GM12891 (cell line): ENCODE measurements at places on chromosomes 1 and 21.

GRCh38 chr1:234712891-234713305, 102.9 kb upstream of the IRF2BP2 start:
- DNase-seq: no peak

GRCh38 chr1:22064751-22065402, 12.4 kb downstream of the CDC42 start:
- no peak for DNase-seq

- no peak for DNase-seq
Measured at GRCh38 chr1:37974567-37974966, 15.3 kb downstream of the SF3A3 start.

DNA sequence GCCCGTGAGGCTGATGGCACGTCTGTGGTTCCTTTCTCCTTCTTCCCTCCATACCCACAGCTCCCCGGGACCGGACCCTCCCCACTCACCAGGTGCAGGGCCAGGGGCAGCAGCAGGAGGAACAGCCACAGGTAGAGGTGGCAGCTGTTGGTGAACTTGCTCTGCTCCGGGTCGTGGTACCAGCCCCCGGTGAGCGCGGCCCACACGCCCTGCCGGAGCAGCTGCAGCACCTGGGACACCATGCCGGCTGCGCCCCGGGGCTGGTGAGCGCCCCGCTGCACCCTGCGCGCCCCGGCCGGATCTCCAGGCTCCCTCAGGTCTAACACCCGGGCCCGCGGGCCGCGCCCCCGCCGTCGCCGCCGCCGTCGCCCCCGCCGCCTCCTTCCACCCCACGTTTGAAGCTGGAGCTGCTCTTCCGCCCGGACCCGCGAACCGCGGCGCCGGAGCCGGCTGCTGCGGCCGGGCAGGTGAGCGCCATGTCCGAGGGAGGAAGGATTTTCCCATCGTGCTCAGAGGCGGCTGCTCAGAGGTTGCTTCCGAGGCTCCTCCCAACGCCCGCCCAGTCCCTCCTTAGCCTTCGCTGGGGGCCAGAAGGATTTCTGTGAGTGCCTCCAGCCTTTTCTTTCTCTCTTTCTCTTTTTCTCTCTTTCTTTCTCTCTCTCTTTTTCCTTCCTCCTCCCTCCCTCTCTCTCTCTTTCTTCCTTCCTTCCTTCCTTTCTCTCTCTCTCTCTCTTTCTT, at the start of gene PCNX2:
PCNX2 (minus strand) TSS at position 489 of the 738 bp plus-strand sequence; CDS start at position 242, 247 bp downstream.
- peak; percentile 61 for DNase-seq

GRCh38 chr1:236534151-236534651, 10.4 kb downstream of the LGALS8 start:
- no peak for DNase-seq
